Globus pallidus (tissue), 1 donor: ENCODE measurements at places on chromosomes 3 and 15.

- DNase-seq, result no peak
Measured at GRCh38 chr3:111926266-111926676, 52.6 kb upstream of the ABHD10 start.

DNA sequence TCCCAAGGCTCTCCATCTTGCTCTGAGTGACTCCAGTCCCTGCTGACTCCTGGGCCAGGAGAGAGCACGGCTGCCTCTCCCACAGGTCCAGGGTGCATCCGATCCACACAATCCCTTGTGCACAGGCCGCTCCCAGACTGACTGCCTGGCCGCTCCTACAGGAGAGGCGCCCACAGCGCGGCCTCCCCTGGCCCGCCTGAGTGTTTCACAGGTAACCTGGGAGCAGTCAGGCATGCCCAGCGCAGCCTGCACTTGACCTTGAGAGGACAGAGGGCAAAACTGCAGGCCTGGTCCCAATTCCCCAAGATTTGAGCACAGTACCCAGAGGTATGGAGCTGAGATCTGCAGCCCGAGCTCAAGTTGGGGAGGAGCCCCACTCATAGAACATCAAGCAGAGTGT lies 490.2 kb downstream of the CNTN6 start:
- no peak for DNase-seq

DNA sequence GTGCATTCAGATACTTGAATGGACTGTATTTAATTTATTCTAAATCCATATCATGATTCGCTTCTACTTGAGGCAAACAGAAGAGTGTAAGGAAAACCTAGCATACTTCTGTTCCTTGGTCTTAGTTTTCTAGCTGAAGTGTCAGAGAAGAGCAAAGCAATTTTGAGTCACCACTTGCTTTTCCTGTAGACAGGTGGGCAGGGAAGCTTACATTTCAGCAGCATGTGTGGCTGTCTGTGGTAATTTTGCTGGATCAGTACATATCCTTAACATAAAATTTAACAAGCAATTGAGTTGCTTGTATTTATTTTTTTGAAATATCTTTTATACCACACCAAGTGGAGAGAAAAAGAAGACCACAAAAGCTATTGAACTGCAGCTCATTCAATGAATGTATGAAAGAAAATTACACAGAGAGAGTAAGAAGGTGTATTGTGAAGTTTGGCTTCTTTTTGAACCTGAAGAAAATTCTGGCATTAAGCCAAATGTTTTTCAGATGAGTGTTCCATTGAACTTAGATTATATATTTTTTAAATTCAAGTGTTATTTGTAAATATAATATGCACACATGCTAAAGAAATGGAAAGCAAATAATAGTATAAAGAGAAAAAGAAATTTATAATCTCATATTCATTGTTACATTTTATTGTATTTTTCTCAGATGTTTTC lies 747.6 kb downstream of the NAALADL2 start:
- no peak for DNase-seq

DNA sequence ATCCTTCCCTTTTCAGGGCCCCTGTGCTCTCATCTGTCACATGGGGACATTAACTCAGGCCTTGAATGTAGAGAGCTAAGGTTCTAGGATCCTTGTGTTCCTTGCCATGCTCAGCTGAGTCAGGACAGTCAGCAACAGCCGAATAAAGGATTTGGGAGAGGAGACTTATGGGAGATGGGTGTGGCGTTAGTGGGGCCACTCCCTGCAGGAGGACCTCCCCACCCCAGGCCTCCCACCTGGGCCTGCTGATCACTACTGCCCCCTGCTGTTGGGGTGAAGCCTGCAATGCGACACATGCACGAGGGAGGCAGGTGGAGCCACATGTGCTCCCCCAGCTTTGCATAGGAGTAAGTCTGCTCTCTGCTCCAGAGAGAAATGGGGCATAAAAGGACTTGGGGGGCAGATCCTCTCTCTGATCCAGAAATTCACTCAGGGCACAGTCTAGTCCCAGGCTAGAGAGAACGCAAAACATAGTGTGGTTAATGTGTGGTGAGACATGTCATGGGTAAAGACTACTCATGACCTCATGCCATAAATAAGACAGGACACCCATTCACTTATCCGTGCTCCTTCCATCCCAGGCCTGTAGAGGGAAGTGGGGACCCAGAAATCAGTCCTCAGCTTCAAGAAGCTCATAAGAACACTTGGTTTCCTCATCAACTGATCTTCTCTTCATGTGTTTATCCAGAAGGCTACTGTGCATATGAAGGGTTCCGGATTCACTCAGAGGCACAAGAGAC lies 19.4 kb downstream of the RBP1 start:
- peak; percentile 63 for DNase-seq

DNA sequence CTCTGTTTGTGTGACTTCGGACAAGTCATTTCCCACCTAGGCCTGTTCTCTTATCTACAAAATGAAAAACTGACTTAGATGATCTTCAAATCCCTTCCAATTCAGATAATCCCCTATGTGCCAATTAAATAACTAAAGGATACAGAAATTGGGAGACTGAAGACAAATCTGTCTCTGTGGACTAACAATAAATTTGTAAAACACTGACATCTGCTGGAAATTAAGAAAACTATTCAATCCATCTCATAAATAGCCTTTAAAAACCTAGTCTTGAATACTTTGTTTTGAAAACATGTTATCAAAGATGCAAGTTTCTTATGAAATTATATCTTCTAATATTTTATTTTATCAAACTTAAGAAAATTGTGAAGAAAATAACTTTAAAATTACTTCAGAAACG lies 38.3 kb downstream of the MTHFS start:
- DNase-seq, result peak; percentile 15

DNA sequence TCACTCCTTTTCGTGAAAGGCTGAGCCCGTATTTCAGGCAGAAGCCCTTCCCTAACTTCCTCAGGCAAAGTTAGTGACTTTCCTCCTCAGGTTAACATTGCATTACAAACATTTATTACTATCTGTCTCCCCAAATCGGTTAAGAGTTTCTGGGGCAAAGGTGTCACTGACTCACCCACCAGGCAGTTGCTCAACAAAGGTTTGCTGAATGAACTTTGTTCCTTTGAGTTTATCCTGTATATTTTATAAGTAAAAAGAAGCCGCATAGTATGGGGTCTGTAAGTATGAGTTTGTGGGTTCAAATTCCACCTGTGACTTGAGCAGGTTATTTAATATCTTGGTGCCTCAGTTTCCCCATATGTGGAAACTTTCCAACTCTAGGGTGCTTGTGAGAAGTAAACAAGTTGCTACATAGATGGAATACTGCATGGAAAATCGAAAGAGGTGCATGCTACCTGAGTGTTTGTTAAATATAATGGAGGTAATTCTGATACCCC lies 177.7 kb downstream of the THRB start:
- DNase-seq, result no peak

GRCh38 chr3:114556657-114557213 lies 262.9 kb downstream of the TIGIT start:
- DNase-seq, result no peak
